ENCODE measurements at places on chromosomes 1 and 21.

- DNase-seq: peak; percentile 17
Measured at GRCh38 chr1:84541679-84542078, 32.6 kb downstream of the CTBS start.

DNA sequence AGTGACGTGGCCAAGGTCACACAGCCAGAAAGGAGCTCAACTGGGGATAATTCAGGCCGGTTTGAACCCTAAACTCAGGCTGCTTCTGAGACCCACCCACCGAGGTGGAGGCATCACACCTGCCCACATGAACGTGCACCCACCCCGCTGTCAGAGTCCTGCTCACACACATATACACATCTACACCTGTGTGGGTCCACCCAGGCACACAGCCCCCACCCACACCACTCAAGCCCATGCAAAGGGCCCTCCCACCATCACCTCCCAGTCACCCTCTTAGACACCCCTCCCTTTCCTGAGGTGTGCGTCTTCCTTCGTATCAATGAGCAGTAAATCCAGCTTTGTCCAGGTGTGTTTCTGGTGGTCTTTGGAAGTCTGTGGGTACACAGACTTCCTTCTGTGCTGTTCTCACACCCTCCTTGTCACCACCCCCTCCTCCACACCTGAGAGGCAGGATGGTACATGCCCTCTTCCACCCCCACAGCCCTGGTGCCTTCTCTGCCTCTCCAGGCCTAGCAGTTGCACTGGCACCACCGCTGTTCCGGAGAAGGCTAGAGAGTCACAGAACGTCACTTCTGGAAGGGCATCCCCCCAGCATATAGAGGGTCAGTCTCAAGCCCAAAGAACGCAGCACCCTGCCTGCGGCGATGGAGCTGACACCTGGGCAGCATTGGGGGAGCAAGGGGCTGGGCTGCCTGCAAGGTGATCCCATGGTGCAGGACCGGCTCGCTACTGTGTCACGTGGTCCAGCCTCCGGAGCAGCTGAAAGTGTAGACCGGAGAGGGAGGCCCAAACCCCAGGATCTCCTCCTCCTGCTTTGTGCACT lies 18.9 kb upstream of the FAM131C start:
- no peak for DNase-seq

DNA sequence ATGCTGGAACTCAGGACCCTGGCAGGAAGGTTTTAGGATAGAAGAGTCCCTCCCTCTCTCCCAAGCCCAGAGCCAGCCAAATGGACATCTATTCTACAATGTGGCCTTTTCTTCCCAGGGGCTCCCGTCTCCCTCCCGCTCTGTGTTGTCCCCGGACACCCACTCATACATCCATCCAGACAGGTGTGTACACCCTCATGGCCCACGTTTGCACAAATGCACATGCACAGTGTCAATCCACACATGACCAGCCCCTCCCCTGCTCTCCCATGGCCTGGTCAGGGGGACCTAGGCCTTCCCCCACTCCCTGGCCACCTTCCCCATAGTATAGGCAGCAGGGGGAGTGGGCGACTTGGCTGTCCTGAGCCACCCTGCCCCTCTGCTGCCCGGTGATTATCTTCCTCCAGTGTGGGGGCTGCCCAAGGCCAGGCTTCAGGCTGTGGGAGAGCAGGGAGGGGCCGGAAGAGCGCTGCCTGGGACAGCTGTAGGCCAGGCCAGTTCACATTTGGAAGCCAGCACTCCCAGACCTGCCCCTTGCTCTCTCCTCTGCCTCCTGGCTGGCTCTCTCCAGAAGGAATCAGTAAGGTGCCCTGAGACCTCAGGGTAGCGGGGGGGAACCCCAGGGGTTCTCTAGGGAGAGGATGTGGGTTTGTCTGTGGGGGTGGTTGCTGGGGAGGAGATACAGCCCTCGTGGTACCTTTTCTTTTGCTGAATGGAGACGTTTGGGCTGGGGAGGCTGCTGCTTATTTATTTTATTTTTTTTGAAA lies 4.1 kb upstream of the PTPN7 start:
- no peak for DNase-seq

GRCh38 chr1:45563843-45564242 lies 13.2 kb downstream of the AKR1A1 start:
- no peak for DNase-seq

DNA sequence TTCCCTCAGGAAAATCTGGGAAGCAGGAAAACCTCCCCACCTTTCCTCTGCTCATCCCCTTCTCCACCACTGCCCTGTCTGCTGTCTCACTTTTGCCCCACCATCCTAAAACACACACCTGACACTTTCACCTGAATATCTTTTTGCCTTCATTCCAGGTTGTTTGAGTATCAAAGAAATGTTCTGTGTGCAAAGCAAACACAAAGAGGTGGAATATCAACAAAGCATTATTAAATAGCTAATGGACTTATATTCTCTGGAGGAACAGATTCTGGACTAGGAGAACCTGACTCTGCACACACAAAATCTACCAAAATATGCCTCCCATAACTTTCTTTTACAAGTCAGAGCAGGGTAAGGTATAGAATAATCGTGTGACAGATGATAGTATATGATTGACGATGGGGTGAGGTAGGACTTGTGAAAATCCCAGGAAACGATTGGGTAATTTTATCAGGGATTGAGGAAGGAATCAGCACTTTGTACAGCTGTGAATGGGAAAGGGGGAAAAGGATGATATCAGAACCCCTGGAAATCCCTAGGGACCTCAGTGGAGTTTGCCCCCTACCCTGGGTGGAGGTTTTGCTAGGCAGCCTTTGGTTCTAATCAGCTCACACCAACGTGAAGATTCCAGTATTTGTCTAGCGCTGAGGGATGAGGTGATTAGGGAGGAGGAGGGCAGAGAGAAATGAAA lies 87.7 kb downstream of the PROX1 start:
- DNase-seq: no peak

DNA sequence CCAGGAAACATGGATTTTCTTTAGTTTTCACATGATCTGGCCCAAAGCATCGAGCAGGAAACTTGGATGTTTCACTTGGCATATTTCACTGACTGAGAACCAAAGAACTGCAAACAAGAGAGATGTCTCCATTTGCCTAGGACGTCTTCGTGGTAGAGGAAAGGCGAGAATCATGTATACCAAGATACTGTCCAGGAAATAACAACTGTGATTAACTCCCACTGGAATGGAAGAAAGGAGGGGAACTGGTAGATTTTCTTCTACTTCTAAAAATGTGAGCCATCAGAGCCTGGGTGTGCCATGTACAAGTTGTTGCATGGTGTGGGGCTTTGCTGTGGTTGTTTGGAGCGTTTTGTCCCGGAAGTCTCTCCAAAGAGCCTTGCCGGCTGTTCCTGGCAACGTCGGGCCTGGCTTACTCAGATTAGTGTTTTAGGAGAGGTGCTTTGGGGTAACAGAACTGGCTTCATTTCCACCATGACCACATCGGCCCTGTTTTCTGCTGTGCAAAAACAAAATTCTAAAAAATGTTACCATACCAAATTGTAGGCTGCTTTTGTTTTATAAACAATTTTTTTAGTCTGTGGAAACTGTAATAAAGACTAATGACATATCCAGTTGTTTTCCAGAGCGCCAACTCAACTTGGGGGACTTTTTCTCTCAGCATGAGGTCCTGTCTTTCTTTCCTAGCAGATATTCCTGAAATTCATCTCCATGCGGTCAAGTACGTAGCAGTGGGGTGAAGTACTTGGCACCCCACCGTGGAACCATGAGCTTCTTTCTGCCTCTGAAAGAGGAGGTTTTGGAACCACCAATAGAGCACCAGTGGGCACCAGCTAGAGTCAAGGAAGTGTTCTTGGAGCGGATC lies 118.3 kb downstream of the TM2D1 start:
- DNase-seq: no peak

DNA sequence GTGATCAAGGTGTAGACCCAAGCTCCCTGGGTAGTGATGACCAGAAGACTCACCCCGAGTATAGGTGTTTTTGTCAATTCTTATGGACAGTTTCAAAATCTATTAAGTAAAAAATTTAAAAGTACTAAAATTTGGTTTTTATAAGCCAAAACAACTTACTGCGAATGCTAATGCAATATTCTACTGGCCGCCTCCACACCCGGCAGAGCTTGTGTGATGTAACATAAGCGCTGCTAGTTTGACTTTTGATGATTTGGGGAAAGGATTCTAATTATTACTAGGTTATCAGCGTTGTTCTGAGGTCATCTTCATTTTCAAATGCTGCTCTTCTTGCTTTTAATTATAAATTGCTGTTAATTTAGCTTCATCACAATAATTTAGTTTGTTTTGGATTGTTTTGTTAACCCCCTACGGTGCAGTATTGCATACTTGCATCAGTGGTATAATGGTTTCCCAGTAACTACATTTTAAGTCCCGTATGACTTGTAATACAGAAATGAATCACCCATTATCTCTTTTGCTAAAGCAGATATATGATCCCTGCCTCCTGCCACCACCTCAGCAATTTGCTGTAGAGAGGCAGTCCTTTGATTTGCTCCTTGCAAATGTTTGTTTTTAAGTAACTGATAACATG lies 178.0 kb downstream of the SDCCAG8 start:
- no peak for DNase-seq

DNA sequence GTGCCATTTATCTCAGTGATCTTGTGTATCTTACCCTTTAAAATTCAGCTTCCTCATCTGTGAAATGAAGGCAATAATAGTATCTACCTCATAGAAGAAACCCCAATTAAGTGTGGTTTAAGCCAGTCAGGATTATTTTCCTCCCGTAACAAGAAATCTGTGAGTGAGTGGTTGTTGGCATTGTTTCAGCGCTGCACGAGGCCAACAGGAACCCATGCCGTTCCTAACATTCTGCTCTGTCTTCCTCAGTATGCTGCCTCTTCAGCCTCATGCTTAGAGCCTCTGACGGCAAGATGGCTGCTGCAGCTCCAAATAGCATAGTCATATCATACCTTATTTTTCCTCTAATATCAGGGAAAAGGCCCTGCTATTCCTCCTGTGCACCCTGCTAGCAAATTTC lies 289.7 kb downstream of the TM2D1 start:
- no peak for DNase-seq

- DNase-seq: no peak
Measured at GRCh38 chr1:2091611-2092604, 41.7 kb downstream of the PRKCZ start.

DNA sequence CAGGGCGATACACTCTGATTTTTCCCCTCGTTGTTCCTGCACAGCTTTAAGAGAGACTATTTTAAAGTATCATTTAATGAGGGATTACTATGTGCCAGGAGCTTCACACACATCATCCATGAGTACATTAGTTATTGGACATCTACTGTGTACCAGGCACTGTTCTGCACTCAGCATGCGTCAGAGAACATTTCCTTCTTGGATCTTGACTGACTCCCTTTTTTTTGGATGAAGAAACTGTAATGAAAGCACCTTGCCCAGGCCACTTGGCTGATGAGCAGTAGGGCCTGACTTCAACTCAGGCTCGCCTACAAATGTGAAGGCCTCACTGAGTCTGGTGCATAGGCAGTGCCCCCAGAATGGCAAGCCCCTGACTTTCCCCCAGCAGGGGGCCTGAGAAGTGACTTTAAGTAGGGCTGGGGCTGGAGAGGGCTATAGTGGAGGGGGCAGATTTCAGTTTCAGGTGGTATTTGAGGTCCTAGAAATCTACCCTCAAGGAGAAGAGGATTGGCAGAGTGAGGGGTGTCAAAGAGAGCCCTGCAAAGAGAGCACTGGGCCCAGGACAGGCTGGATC lies 50.0 kb downstream of the PTPRU start:
- DNase-seq: no peak

- no peak for DNase-seq
Measured at GRCh38 chr1:155250246-155250632, 5.0 kb downstream of the ENTREP3 start.

GRCh38 chr1:241717975-241718374 lies 65.9 kb downstream of the WDR64 start:
- no peak for DNase-seq

- no peak for DNase-seq
Measured at GRCh38 chr1:212760126-212760823, 31.3 kb downstream of the NSL1 start.

- no peak for DNase-seq
Measured at GRCh38 chr1:177571485-177572076, 398.3 kb downstream of the SEC16B start.

- DNase-seq: no peak
Measured at GRCh38 chr21:39005502-39005787, 177.8 kb downstream of the PSMG1 start.

DNA sequence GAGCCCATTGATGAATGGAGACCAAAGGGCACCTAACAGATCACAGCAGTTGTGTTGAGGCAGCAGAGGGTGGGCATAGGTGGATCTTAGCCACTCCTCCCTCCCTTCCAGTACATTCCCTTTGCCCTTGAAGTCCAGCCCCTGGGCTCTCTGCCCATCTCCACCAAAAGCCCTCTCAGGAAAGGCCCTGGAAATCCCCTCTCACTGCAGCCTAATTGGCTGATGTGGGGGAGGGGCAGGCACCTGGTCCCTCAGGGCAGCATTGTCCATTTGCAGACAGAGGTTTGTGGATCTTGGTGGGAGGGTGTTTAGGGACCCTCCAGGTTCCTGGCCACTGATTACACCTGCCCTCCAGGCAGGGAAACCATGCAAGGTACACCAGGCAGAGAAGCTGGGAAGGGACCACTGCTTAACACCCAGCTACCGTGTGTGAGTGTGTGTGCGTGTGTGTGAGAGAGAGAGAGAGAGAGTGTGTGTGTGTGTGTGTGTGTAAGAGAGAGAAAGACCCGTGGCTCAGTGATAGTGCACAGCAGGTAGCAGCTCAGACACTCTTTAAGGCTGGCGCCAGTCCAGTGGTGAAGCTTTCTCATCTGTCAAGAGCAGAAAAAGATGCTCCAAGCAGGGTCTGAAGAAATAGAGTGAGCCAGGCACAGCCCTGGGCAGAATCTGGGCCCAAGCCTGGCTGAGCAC lies 71.1 kb downstream of the MATN1 start:
- DNase-seq: no peak

- no peak for DNase-seq
Measured at GRCh38 chr1:208513799-208514198, 269.6 kb upstream of the PLXNA2 start.

- DNase-seq: no peak
Measured at GRCh38 chr21:45093035-45093532, 18.7 kb downstream of the ADARB1 start.

DNA sequence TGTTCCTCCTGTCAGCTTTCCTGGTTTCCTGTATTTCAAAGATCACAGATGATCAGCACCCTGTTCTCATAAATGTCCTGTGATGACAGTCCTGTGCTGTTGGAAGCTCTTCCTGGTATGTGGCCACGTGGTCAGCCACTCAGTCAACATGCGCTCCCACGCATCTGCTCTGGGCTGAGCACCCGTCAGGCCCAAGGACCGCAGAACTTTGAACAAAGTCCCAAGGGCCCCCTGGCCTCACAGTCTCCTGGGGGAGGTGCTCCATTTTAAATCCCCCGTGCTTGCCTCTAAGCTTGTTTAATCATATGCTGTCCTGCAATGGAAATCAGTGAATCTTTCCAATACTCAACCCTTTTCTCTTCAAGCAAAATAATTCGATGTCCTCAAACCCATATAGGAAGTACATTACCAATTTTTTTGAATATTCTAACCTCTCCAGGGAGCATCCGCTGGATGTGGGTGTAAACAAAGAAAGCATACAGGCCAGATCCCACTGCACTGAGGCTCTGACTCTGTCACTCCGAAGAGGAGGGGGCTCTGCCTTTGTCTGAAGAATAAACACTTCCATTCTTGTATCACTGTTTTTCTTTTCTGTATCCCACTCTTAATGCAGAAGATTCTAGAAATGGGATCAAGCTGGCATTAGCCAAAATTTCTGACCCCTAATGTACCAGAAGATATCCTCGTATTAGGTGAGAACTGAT lies 250.3 kb downstream of the SDCCAG8 start:
- DNase-seq: no peak

GRCh38 chr21:33848249-33848953 lies 67.2 kb downstream of the ATP5PO start:
- no peak for DNase-seq

GRCh38 chr1:175555266-175555665 lies 188.1 kb downstream of the TNR start:
- no peak for DNase-seq

- DNase-seq: peak; percentile 22
Measured at GRCh38 chr1:172654535-172654934, 4.4 kb upstream of the FASLG start.

All from Panc1 (cell line).